Femur (tissue), 1 donor: ENCODE measurements at places on chromosomes 4 and X.

DNA sequence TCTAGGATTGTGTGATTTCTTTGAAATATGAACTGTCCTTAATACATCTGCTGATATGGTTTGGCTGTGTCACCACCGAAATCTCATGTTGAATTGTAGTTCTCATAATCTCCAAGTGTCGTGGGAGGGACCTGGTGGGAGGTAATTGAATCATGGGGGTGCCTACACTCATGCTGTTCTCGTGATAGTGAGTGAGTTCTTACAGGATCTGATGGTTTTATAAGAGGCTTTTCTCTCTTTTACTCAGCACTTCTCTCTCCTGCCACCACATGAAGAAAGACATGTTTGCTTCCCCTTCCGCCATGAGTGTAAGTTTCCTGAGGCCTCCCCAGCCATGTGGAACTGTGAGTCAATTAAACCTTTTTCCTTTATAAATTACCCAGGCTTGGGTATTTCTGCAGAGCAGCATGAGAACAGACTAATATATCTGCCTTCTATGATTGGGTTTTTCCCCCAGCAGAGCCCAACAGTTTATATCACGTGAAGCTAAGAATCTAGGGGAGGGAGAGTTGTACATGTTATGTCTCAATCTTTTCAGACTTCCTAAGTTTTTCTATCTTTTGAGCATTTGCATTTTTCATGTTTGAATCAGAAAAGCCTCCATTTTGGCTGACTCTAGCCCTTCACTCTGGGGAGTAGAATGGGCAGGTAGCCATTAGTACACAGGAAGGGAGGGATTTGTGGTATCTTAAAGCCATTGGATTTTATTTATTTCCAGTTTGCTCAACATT, 58.9 kb downstream of the PLAC1 start:
- peak; percentile 72 for DNase-seq

DNA sequence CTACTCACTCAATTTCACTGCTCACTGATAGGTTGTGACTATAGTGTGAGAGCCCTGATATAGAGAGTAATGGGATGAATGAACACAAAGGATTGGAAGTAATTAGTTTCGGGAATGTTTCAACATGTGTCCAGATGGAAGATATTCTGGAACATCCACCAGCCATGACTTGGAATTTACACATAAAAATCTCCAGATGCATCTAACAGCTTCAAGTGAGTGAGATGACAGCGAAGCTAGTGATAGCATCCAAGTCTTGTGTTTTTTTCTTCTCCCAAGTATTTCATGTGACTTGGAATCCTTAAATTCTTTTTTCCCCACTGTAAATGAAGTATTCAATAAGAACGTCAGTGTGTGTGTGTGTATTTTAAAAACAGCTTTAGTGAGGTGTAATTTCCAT, 82.1 kb downstream of the CLDN34 start:
- no peak for DNase-seq

- no peak for DNase-seq
Observed at GRCh38 chr4:24330172-24330571, 254.2 kb downstream of the DHX15 start.

DNA sequence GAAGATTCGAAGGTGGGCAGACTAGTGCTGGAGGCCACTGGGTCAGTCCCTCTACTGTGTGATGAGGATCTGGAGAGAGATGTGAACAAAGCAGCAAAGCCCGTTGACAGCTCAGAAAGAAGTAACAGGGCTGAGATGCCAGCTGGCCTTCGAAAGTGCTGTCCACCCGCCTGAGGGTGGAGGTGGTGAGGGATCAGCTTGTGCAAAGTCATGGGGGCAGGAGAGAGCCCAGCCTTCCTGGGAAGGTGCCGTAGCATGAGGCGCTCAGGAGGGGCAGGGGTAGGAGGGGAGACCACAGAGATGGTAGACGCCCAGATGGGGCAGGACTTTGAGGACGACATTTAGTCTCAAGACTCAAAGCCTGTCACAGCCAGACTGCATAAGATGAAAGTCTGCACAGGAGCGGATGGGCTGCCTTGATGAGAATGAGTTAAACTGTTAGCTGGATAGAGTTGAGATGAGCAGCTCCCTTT, 19.7 kb downstream of the TBC1D14 start:
- no peak for DNase-seq

DNA sequence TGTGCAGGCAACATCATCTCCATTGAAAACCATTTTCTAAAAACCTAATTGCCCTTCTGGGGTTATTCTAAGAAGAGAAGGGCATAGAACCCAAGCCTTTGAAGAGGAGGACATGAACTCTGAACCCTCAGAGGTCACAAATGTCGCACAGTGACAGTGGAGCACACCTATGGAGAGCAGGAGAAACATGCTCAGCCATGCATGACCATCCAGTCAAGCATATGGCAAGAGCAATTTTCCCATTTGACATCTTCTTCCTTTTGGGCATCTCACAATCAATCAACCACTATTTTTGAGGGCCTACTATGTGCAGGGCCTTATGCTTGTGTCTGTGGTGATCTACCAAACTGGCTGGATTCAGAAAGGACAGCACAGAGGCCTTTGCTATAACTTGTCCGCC, 30.1 kb upstream of the AFF2 start:
- no peak for DNase-seq

DNA sequence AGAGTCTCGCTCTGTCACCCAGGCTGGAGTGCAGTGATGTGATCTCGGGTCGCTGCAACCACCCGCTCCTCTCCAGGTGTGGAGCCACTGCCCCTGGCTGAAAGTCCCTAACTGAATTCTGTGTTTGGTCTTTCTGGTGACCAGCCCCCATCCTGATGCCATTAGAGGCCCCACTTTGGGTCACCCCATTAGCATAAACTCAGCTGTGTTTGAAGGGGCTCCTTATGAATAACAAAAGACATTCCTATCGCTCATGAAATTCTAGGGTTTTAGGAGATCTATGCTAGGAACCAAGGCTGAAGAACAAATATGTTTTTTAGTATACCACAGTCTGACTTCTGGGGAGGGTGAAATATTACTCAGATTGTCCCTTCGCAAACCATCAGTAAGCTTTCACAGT, 652.9 kb downstream of the ADGRL3 start:
- DNase-seq: no peak

DNA sequence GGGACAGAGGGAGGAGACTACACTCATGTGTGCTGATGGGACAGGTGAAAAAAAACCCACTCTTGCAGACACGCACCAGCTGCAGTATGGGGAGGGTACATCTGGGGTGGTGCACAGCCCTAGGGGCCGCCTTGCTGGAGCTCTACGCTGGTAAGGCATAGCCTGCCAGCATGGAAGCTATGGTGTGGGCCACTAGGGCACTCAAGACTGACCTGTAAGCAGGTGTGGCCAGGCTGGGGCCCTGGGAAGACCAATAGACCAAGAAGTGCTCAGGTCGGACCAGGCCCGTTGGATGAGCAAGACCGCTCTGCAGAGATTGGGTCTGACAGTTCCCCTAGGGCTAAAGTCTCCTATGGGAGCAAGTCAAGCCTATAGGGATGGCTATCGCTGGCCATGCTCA, 314.8 kb downstream of the FAM47A start:
- no peak for DNase-seq

DNA sequence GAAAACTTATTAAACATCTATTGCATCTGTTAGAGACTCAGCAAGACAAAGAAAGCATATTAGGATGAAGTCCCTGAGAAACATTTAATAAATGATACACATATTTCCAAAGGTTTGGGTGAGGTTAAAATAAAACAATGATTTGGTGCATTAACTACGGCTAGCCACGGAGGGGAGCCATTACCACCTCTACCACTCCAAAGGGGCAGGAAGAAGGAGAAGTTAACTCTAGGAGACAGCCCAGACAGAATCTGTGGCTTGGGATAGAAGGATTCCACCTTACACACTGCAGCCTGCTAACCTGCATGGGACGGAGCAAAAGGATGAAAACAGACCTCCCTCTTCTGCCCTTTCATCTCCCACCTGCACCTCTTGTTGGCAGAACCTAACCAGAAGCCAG, 189.1 kb upstream of the C1QTNF7 start:
- peak; percentile 56 for DNase-seq

- DNase-seq: no peak
Observed at GRCh38 chrX:17459661-17460060, 84.7 kb downstream of the NHS start.
